CD4-positive, alpha-beta T cell treated with Interleukin-21 for 1 hour (primary cell): ENCODE measurements at places on chromosomes 4 and X.

GRCh38 chrX:82589410-82589809 is 918.7 kb upstream of the POU3F4 start:
- DNase-seq: no peak

GRCh38 chrX:155745792-155746191 is 133.0 kb upstream of the TMLHE start:
- no peak for DNase-seq

DNA sequence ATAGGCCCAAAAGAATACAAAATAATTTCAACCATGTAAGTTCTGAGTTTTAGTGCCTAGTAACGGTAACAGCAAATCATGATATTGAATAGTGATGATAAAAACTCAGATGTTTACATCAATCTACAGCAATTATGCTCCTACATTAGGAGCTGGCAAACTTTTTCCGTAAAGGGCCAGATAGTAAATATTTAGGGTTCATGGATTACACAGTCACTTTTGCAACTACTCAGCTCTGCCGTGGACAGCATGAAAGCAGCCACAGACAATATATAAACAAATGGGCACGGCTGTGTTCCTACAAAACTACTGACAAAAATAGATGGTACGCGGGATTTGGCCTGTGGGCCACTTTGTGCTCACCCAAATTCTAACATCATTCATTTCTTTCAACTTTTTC is 167.8 kb upstream of the NAP1L5 start:
- no peak for DNase-seq

GRCh38 chr4:121950680-121951520 is 960 bp downstream of the TRPC3 start:
- peak; percentile 16 for DNase-seq

GRCh38 chrX:119292445-119292844 is 56.4 kb downstream of the PGRMC1 start:
- no peak for DNase-seq

DNA sequence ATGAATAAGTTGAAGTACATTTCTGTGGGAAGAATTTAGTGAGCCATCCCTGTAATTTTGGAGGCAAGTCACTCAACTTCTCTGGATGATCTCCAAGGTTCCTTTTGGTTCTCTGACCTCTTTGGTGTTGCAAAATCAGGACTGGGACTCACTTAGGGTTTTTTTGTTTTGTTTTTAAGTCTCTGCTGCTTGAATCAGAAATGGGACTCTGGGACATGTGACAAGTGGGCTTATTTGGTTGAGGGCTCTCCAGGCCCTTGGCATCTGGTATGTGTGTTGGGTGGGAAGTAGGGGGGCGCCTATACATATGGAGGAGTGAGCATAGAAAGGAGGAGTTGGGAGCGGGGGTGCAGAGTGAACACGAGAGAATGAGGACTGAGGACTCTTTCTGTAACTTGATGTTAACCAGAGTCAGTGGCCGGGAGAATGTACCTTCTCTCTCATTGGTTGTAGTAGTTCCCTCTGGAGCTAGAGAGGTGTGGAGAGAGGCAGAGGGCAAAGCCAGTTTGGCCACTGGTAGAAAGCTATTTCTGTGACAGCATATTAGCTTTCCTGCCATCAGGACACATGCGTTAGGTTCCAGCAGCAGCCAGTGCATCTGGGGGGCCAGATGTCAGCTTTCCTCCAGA is 1.9 kb downstream of the ARHGAP10 start:
- DNase-seq: no peak

- DNase-seq: no peak
These were observed 22.7 kb downstream of the CXCL1 start for GRCh38 chr4:73891739-73892405.

GRCh38 chrX:153445856-153446635 is at the start of gene TREX2:
Gene TREX2, minus strand, starts transcription at chrX:153446056. Its CDS starts 626 bp downstream, at chrX:153445430.
- no peak for DNase-seq
